A549 treated with RU486 at 1 μM for 4 hours (cell line): ENCODE measurements at places on chromosomes 3 and 15. TPM values are rescaled to one million over a fixed set of nuclear protein-coding genes. Genes with fewer than 3 reads are reported as not detected.

The ADAMTS9 gene
- total RNA-seq: 0.54 to 0.87 TPM (median 0.74 TPM) in 5 replicates

The CHDH gene
- total RNA-seq: 1.8 to 3.4 TPM (median 2.4 TPM) in 5 replicates

The SERPINI2 gene
- total RNA-seq: not detected in 5 replicates

The A4GNT gene
- total RNA-seq: not detected in 5 replicates

The CMTM7 gene
- total RNA-seq: 28.2 to 42.2 TPM (median 37.8 TPM) in 5 replicates

The PLSCR2 gene
- total RNA-seq: not detected in 5 replicates

The FGF12 gene
- 0.37 to 0.94 TPM (median 0.73 TPM) in 5 replicates for total RNA-seq

The CX3CR1 gene
- not detected in 5 replicates for total RNA-seq

The CCDC54 gene
- total RNA-seq: not detected in 5 replicates

The LRRC49 gene
- 3.5 to 5.3 TPM (median 4.8 TPM) in 5 replicates for total RNA-seq

The GATM gene
- 2.2 to 3.0 TPM (median 2.5 TPM) in 5 replicates for total RNA-seq

The STARD9 gene
- total RNA-seq: 1.1 to 1.8 TPM (median 1.6 TPM) in 5 replicates

The AGBL1 gene
- not detected in 5 replicates for total RNA-seq

The NLGN1 gene
- not detected in 5 replicates for total RNA-seq

The ADCY5 gene
- total RNA-seq: 0.09 to 0.81 TPM (median 0.50 TPM) in 5 replicates

The BFSP2 gene
- total RNA-seq: not detected in 5 replicates

The SEMA3B gene
- 5.2 to 10.2 TPM (median 6.5 TPM) in 5 replicates for total RNA-seq

The PLA2G4E gene
- not detected in 5 replicates for total RNA-seq

The SOX14 gene
- total RNA-seq: not detected in 5 replicates

The FSTL1 gene
- total RNA-seq: 51.7 to 85.9 TPM (median 66.1 TPM) in 5 replicates

The THRB gene
- total RNA-seq: 0.78 to 1.8 TPM (median 1.4 TPM) in 5 replicates

The SPESP1 gene
- total RNA-seq: not detected in 5 replicates

The RASGRP1 gene
- 0.25 to 0.56 TPM (median 0.37 TPM) in 5 replicates for total RNA-seq

The CPEB1 gene
- 2.4 to 4.4 TPM (median 3.1 TPM) in 5 replicates for total RNA-seq

The DNAJB11 gene
- total RNA-seq: 51.0 to 57.0 TPM (median 54.6 TPM) in 5 replicates

The GRK7 gene
- 0.03 to 0.09 TPM in 2 of 5 replicates, not detected in the others for total RNA-seq

The SNTN gene
- not detected in 5 replicates for total RNA-seq

The TTLL13 gene
- total RNA-seq: 0.27 to 0.61 TPM (median 0.39 TPM) in 4 of 5 replicates, not detected in the other

The LIPH gene
- total RNA-seq: 5.4 to 7.4 TPM (median 6.6 TPM) in 5 replicates

The CHAC1 gene
- 3.0 to 7.5 TPM (median 4.8 TPM) in 5 replicates for total RNA-seq

The ITPKA gene
- total RNA-seq: 1.6 to 2.5 TPM (median 2.0 TPM) in 5 replicates

The DPPA2 gene
- not detected in 5 replicates for total RNA-seq

The DUOXA2 gene
- total RNA-seq: not detected in 5 replicates

The TMOD2 gene
- total RNA-seq: 1.1 to 2.1 TPM (median 1.5 TPM) in 5 replicates
